Right lobe of liver (tissue), 6 donors: ENCODE measurements at places on chromosomes 7 and 10. TPM values are rescaled to one million over a fixed set of nuclear protein-coding genes. Genes with fewer than 3 reads are reported as not detected.

The CCDC7 gene
- total RNA-seq: 12.4 TPM

The NUTM2E gene
- not detected for total RNA-seq

- no peaks in the 10 kb centered on the region for H3K36me3 ChIP-seq
- no peaks in the 10 kb centered on the region for H3K27me3 ChIP-seq
- H3K4me3 ChIP-seq: no peak overlapping the region
These were observed 98.5 kb upstream of the PIK3CG start for GRCh38 chr7:106766551-106766950.

GRCh38 chr7:33868166-33868565, 37.2 kb upstream of the BMPER start:
- H3K36me3 ChIP-seq: no peaks in the 10 kb centered on the region
- no peaks in the 10 kb centered on the region for H3K27me3 ChIP-seq
- H3K4me3 ChIP-seq: no peak overlapping the region
- no peak for DNase-seq
- no peaks in the 10 kb centered on the region for H3K4me1 ChIP-seq
- no peak overlapping the region for H3K27ac ChIP-seq

DNA sequence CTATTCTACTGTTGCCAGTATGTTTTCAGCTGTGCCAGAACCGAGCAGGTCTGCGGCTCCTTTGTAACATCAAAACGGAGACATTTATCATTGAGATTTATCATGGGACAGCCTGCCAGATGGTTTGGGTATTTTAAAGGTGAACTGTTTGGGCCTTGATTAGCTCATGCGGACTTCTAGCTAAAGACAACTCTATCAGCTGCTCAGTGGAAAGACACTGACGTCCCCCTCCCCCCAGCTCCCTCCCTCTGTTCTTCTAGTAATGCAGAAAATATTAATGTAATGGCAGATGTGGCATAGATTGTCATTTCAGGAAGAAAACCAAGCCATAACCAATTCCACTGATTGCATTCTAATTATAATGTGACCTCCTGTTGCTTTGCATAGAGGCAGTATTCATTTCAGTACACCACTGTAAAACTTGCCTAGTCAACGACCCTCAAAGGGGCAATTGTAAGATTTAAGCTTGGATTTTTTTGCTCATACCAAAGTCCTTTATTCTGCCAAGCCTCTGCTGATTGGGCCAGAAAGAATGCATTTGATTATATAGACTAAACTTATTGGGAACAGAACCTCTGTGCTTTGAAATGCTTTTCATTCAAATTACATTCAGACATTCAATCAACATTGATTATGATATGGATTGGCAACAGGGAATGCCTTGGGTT, 966.8 kb downstream of the LRMDA start:
- no peak overlapping the region for H3K27ac ChIP-seq
- no peaks in the 10 kb centered on the region for H3K4me1 ChIP-seq
- no peaks in the 10 kb centered on the region for H3K27me3 ChIP-seq
- no peak overlapping the region for H3K4me3 ChIP-seq

- no peaks in the 10 kb centered on the region for H3K36me3 ChIP-seq
- DNase-seq: no peak
- no peak overlapping the region for H3K27ac ChIP-seq
- no peaks in the 10 kb centered on the region for H3K4me1 ChIP-seq
These were observed 9.6 kb downstream of the KAZALD1 start for GRCh38 chr10:101071267-101071884.
